ENCODE measurements at places on chromosomes 1 and 21.

DNA sequence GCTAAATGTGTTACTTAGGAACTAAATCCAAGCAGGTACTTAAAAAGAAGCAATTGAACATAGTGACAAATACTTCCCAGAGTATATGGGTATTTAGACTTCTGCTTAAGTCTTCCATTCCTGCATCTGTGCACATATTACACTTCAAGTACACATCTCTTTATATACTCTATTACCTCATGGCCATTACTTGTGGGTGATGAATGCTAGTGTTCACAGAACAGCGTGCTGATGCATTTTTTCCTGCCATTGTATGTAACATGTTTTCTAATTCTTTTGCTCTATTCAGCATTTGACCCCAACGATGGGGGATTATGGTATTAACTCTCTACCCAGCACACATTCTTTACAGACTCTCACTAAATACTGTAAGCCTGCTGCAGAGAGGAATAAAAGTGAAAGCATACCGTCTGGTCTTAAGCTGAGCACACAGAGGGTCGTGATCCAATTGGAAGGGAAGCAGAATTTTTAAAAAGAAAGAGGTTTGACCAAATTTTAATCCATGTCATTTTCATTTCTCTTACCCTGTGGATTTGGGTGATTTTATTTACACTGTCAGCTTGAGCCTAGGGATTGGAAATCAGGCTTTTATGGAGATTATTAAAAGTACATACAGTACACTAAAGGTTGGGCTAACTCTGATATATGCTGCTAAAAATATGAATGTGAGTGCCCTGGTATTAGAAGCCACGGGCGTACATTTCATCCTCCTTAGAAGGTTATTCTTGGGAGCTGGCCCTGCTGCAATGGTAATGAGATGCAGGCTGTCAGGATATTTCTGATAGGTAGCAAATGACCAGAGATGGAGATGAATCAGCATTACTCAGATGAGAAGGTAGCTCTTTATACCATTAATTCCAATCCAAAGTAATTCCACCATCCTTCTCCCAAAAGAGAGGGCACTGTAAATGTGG lies 95.5 kb upstream of the PROX1 start:
- DNase-seq: no peak

DNA sequence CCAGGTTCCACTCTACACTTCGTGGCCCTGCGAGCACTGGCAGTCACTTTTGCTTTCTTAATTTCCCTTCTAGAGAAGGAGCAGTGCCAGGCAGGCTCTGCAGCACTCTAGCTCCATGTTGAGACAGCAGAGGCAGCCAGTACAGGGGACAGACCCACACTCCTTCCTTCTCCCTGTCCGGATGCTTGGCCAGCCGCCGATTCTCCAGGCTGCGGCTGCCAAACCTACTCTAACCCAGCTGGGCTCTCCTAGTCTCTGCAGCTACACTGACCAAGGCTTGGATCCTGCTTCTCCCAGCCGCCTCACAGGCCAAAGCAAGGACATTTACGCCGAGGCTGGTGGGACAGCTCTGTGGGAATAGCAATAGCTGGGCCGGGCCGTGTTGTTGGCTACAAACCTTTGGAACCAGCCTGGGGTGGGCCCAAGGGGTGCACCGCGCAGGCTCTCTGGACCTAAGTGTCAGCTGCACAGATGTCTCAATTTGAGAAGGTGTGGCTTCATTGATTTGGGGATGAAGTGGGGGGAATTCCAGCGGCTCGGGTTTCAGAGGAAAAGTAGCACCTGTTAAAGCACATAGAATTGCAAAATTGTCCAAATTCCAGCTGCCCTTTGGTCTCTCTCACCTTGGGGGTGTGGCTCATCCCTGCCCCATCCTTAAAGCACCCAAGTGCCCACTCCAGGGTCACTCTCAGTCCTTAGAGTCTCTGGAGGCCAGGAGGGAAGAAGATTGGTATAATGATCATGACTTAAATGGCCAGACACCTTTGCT lies 3.2 kb downstream of the BARHL2 start:
- no peak for DNase-seq

DNA sequence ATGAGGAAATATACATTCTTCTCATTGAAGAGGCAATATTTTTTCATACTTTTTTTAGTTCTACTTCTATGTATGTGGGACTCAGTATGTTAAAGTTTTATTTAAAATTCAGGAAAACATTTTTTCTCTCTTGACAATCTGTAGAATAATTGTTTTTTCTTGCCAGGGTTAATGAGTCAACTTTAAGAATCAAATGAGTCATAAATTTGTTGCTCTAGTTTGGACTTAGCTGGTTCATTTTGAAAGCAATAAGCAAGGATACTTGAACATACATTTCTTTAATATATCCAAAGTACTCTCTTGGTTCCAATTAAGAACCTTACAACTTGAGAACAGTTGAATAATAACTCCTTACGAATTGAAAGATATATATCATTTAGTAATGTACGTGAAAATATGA lies 1145.3 kb upstream of the B3GALT2 start:
- DNase-seq: no peak

DNA sequence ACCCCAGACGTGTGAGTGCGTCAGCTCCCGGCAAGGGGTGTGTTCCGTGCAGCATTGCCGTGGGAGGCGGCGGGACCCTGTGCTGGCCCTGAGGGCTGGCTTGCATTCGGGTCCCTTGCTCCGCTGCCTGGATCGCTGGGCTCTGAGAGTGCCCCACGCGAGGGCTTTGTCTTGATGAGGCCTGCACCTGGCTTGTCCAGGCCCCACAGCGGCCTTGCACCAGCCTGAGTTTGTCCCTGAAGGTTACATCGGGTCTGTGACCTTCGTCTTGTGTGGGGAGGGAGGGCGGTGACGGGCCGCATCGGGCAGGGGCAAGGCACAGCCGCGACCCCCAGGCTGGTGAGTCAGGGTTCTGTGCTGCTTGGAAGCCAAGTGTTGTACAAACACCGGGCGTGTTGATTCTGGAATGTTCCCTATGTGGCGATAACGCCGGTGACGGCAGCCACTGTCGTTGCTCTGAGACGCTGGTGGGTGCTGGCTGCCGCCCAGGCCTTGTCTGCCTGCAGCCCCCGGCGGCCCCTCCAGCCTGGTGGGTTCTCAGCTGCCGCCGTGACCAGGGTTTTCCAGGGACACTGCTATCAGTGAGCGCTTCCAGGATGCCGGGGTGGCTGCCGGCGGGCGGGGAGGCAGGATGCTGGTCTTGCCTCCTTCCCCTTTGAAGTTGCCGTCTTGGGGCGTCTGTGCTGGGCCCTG lies 42.9 kb downstream of the SLX9 start:
- DNase-seq: no peak

- no peak for DNase-seq
These were observed 6.4 kb upstream of the IKBKE start for GRCh38 chr1:206463911-206464310.

DNA sequence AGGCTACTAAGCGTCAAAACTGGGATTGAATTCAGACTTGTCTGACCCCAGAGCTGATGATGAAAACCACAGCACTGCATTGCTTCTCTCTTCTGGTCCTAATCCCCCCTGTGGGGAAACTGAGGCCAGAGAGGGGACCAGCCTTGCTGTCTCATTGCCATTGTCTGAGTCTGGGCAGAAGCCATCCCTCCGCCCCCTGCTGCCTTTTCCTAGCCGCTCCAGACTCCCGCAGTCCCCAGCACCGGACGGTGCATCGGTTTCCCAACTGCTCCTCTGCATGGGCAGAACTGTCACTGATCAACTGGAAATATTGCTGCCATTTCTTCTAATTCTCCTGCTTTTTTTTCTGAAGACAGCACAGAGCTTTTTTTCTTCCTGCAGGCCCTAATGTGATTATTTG lies 157.4 kb downstream of the ACTL8 start:
- no peak for DNase-seq

- no peak for DNase-seq
These were observed 155.7 kb downstream of the PTPRU start for GRCh38 chr1:29392036-29392435.

- DNase-seq: no peak
These were observed 230.6 kb downstream of the DSCAM start for GRCh38 chr21:40616377-40616704.

- no peak for DNase-seq
These were observed 67.8 kb downstream of the PTPRU start for GRCh38 chr1:29304025-29304684.

GRCh38 chr1:58900396-58900795 lies 116.5 kb upstream of the JUN start:
- DNase-seq: no peak

DNA sequence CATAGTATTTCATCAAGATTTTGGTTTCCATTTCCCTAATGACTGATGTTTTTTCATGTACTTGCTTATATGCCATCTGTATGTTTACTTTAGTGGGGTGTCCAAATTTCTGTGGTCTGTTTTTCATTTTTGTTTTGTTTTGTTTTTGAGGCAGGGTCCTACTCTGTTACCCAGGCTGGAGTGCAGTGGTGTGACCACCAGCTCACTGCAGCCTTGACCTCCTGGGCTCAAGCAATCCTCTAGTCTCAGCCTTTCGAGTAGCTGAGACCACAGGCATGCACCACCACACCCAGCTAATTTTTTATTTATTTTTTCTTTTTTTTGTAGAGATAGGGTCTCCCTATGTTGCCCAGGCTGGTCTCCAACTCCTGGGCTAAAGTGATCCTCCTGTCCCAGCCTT lies 378.0 kb upstream of the VAMP3 start:
- DNase-seq: no peak

- no peak for DNase-seq
These were observed 112.8 kb downstream of the MRPS6 start for GRCh38 chr21:34186109-34186719.

- DNase-seq: no peak
These were observed 269.3 kb upstream of the LYPLAL1 start for GRCh38 chr1:218904416-218904815.

DNA sequence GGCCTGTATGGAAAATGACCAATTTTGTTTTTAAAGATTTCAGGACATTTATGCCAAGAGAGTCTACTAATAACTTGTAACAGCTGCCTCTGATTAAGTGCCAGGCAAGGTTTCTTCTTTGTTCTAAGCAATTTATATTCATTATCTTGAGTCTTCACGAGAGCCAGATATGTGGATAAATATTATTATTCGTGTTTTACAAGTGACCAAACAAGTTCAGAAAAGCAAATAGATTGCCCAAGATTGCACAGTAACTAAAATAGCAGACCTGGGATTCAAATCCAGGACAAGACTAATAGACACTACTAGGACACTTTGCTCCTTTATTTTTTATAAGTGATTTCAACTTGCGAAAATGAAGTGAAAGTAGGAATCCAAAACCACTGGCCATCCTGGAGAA lies 30.1 kb upstream of the DPT start:
- DNase-seq: no peak

- no peak for DNase-seq
These were observed 18.1 kb downstream of the ZDHHC18 start for GRCh38 chr1:26844424-26845196.

All from AG10803 (cell line).